H1 (cell line): ENCODE measurements at places on chromosomes 2 and 18. TPM values are rescaled to one million over a fixed set of nuclear protein-coding genes. Genes with fewer than 3 reads are reported as not detected.

GPBAR1 gene
- 0.32 and 0.63 TPM in 2 replicates for total RNA-seq

- no peak for DNase-seq
Observed at GRCh38 chr2:177211169-177211568, 1.4 kb upstream of the HNRNPA3 start.

GRCh38 chr2:178892751-178893625 lies 85.8 kb upstream of the TTN start:
- DNase-seq, result no peak

DNA sequence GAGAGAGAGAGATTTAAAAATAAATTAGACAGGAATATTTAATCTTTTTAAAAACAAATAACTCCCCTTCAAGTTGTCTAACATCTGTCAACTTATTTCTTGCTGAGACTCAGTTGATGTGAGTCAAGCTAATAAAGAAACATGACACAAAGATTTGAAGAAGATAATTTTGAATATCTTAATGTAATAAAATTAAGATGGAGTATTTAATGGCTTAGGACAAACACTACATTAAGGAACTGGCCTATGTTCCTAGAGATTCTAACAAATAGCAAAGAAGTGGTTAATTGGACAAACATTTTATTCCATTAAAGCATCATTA lies 134.0 kb downstream of the INSIG2 start:
- no peak for DNase-seq

DNA sequence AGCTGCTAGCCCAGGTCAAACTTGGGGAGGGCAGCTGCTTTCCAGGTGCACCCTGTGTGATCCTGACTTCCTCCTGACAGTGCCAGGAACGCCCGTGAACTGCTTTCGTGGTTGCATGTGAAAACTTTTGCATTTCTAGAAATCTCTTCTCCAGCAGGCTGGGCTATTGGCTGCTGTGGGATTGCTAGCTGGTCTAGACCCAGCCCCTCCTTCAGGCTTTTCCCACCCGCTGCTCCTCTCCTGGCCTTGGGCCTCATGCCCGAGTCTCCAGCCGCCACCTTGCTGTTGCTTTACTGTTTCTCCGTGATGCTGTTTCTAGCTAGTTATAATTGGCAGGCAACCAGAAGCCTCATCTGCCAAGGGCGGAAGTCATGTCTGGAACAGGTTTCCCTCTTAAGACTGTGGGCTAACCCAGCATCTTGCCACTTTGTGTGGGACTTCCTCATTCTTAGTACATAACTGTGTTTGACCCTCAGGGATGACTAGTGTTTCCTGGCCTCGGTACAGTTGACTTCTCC lies 27.0 kb upstream of the MGAT4A start:
- no peak for DNase-seq
